ENCODE measurements at places on chromosomes 13 and 19. TPM values are rescaled to one million over a fixed set of nuclear protein-coding genes. Genes with fewer than 3 reads are reported as not detected.

DNA sequence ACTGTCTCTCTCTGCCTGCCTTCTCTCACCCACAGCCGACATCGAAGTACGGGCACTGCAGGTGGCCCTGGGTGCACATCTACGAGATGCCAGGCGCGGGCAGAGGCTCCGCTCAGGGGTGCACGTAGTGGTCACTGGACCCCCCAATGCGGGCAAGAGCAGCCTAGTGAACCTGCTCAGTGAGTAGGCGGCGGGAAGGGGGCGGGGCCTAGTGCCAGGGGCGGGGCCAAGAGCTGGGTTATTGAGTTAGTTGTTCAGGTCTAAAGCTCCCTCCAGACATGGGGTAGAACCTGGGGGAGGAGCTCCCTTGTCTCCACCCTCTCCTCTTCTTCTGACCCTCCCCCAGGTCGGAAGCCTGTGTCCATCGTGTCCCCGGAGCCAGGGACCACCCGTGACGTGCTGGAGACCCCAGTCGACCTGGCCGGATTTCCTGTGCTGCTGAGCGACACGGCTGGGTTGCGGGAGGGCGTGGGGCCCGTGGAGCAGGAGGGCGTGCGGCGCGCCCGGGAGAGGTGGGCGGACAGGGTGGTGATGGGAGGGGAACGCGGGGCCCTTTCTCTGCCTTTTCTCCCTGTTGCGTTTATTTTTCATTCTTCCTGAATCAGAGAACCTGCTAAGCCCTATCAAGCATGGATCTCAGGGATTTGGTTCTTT, 1.9 kb downstream of the GTPBP3 start:
- DNase-seq: no peak

GRCh38 chr19:32287811-32288227, 57.6 kb upstream of the ZNF507 start:
- DNase-seq: peak; percentile 43

Gene CFAP97D2
- not detected for total RNA-seq

- DNase-seq: peak; percentile 71
Measured at GRCh38 chr13:109146912-109147647, 517.7 kb downstream of the MYO16 start.

DNA sequence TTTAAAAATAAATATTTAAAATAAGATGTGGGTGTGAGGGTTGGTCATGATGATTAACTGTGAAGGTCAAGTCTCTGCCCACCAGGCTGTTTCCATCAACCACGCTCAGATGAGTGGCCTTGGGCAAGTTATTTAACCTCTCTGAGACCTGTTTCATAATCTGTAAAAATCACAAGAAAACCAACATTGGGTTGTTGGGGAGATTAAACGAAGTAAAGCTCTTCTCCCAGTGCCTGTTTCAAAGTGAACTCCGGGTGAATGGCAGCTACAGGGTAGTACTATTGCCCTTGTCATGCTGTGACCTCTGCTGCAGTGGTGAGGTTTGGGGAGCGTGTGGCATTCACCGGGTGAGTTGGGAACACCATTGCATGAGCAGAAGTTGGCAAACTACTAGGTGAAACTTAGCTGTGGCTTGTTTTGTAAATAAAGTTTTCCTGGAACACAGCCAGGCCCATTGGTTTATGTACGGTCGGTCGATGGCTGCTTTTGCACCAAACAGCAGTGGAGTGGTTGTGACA, 153.2 kb downstream of the USP12 start:
- DNase-seq: no peak

Measured in NCI-H460 (cell line).